ENCODE measurements at places on chromosomes 3 and 15.
A peak's percentile ranks its signal among the peaks of the same experiment; 100 is the strongest.

DNA sequence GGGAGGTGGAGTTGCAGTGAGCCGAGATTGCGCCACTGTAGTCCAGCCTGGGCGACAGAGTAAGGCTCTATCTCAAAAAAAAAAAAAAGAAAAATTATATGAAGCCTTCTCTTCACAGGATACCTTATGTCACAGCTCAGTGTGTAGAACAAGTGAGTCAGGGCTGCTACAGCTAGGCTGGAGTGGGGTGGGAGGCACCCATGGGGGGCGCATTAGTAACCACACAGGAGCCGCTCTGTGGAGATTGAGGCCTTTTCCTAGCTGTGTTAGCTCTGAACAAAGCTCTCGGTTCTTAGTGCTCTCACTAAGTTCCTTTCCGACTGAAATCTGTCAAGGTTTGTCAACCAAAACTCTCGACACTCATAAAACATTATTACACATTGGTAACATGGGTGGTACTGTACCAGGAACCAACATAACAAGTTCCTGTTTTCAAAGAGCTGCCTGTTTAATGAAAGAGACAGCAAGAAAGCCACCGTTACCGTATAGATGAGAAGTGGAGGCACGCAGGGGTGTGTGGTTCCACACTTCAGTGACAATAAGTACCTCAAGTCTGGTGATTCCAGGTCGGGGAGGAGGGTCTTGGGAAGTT lies 4.5 kb downstream of the LRRC31 start:
- no peak for DNase-seq

- DNase-seq = no peak
Observed at GRCh38 chr15:78906316-78906620, 33.6 kb downstream of the MORF4L1 start.

GRCh38 chr3:128786434-128787020 lies 60.5 kb downstream of the RAB7A start:
- no peak for DNase-seq

GRCh38 chr3:39911465-39912309 lies 102.3 kb downstream of the MYRIP start:
- peak; percentile 90 for DNase-seq

GRCh38 chr3:9878700-9879099 lies 1.4 kb downstream of the CIDEC start:
- DNase-seq = no peak

DNA sequence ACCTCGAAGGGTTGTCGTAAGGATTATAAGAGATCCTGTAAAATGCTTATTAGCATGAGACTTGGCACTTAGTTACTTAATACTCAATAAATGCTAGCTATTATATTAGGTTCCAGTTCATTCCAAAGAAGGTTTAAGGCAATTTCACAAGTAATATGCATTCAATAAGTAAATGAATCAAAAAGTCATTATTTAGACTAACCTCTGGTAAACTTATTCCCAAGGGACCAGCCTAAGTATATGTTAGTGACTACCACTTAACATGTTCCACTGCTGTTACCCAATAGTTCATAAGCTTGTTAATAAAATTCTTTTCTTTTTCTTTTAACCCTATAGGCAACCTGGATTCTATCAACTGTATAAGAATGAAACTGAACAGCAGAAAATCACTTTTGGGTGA lies 5.1 kb downstream of the PDCD10 start:
- no peak for DNase-seq

DNA sequence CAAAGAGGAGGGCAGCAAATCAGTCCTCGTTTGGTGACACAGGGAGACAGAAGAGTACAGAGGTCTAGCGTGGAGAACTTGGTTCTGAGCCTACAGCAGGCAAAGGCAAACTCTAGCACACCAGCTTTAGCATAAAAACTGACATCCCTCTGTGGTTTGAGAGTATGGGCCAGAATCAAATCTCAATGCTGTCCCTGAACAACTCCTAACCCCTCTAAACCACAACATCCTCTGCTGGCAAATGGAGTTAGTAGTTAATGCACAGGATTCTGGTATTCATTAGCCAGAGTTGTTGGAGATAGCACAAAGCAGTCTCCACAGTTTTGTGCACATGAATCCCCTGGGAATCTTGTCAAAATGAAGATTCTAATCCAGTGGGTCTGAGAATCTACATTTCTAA lies 315.8 kb downstream of the NTRK3 start:
- DNase-seq = peak; percentile 24

GRCh38 chr3:46678280-46678679 lies 15.2 kb downstream of the ALS2CL start:
- no peak for DNase-seq

- DNase-seq = no peak
Observed at GRCh38 chr3:5423076-5423475, 235.6 kb downstream of the EDEM1 start.

DNA sequence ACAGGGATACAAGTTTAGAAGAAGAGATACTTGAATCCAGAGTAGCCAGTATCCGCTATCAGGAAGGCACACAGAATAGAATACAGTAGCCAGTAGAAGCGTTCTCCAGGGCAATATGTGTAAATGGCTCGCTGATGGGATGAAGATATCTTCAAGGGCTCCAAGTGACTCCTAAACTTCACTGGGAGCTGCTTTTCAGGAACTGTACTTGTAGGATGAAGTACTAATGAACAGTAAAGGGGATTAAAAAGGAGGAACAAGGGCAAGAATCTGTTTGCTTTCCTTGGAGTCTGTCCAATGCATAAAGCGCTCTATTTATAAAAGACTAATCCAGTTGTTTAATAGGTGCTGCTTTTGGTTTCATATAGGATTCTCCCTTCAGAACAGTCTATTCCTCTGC lies 78.4 kb downstream of the THRB start:
- no peak for DNase-seq

DNA sequence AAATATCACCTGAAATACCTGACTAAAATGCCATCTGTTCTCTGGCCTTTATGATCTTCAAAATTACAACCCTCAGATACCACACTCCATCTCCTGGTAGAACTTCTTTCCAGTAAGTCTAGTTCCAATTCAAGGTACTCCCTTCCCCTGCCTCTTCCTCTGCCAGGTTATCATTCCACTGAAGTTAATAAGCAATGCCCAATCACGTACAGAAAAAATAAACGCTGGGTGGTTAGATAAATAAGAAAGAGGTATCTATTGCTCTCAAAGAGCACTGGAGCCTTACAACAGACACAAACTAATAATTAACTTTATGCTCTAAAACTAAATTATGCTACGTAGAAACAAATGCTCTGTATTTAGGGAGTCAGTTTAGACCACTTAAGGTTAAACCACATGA lies 112.5 kb downstream of the MYO9A start:
- no peak for DNase-seq

DNA sequence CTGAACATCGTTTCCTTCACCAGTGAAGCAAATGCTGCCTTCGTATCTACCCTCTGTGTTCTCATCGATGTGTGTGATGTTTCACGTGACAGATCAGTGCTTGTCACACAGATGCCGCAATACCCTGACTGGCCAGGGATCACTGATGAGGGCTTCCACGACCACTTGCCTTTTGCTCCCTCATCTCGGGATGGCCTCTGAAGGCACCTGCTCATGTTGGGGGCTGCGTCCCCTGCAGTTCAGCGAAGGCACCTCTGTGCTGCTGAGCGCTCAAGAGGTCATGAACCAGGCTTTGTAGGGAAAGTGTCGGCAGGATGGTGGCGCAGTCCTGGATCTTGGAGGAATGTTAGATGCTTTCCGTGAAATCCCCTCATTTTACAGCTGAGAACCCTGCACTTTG lies 79.2 kb upstream of the KLF13 start:
- no peak for DNase-seq

- DNase-seq = no peak
Observed at GRCh38 chr15:101349047-101349951, 54.3 kb upstream of the SNRPA1 start.

GRCh38 chr3:167783781-167784180 lies 48.3 kb downstream of the SERPINI1 start:
- DNase-seq = peak; percentile 9

DNA sequence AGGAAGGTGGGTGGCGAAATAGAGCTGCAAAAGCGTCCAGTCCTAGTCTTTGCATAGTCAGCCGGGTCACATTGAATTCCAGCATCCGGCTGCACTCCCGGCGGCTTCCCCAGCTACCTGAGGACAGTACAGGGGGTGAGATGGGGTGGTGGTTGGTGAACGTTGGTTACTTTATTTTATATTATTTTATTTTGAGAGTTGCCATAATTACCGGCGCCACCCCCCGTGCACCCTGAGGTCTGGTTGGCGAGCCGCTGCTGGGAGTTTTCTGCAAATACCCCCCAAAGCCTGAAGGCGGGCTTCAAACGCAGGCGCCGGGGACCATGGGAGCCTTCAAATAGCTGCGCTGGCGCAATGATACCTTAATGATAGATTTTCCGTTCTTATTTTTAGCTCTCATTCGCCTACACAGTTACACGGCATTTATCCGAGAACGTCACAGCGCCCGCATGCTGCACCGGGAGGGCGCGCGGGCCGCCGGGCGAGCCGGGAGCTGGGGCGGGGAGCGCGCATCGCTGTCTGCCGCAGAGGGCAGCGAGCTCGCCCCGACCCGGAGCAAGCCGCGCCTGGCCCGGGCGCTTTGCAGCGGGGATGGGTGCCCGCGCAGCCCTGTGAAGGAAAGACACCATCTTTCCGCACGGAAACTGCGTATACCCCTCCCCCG lies 756 bp upstream of the RASGRF1 start:
- DNase-seq = no peak

- no peak for DNase-seq
Observed at GRCh38 chr3:69842789-69843188, 103.5 kb downstream of the MITF start.

GRCh38 chr3:54426381-54426780 lies 304.0 kb downstream of the CACNA2D3 start:
- no peak for DNase-seq

- no peak for DNase-seq
Observed at GRCh38 chr3:177284383-177284881, 87.2 kb upstream of the TBL1XR1 start.

- DNase-seq = peak; percentile 57
Observed at GRCh38 chr3:32421991-32422859, 30.6 kb downstream of the CMTM7 start.

DNA sequence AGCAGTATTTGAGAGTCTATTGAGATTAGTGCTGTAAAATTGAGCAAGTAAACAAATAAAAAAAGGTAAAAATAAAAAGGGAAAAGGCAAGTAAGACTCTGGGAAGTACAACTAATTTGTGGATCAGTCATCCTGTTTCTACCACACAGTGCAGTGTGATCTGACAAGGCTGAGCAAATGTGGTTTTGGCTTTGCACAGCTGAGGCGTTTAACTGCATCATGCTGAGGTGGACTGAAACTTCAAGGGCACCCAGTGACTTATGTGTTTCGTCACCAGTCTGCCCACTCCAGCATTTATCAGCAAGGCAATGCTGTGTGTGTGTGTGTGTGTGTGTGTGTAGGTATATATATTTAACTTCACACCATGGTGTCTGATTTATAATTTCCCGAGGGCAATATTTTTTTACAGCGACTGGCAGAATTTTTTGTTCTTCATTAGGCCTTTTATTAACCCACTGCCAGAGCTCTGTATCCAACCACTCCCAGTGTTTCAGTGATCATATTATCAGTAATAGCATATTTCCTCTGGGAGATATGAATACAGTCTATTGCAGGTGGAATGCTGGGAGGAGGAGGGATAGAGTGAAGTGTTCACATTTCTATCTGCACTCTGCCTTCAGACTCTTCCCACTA lies 131.5 kb upstream of the SATB1 start:
- peak; percentile 4 for DNase-seq

- DNase-seq = no peak
Observed at GRCh38 chr3:10928961-10929471, 63.5 kb upstream of the SLC6A1 start.

DNA sequence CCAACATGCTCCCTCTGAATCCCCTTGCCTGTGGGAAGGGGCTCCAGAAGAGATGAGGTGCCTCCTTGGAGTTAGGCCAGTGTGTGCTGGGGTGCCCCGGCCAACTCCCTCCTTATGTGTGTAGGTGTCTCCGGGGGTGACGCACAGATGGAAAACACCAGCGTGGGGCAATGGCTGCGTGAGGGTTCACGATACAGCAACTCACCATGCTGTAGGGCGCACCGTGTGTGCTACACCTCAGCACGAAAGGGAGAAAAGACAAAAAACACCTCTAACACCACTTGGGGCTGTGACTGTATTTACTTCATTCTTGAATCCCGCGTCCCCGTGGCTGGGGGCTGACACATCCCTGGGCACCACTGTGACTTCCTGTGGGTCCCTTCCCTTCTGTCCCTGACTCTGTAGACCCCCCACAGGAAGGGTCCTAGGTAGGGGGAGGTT lies 1.6 kb upstream of the CALML4 start:
- DNase-seq = no peak

- DNase-seq = no peak
Observed at GRCh38 chr15:66269326-66270090, 16.0 kb upstream of the MEGF11 start.

DNA sequence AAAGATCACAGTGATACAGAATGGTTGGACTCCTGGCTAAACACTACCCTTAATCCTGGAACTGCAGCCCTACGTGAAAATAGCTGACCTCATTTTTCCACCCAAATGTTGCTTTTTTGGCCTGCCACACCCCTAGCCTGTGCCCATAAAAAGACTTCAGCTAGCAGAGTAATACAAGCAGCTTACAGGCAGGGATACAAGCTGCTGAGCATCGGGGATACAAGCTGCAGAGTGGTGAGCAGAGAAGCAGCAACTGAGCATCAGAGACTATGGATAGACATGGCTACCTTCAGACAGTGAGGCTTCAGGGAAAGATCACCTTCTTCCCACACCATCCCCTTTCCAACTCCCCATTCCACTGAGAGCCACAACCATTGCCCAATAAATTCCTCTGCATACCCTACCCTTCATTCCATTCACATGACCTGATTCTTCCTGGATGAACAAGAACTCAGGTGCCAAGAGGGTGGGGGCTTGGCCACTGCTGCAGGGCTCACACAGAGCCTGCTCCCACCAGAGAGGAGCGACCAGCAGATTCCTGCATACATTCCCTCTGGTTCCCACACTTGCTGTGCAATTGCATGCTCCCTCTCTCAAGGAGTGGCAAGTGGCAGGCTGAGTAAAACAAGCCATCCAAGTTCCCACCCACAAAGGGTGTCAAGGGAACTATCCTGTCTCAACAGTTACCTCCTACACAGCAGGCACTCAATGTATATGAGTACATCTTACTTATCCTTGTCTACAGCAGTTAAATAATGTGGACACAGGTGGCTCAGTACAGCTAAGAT lies 217.5 kb downstream of the ALCAM start:
- DNase-seq = no peak

GRCh38 chr3:177885063-177885462 lies 651.2 kb upstream of the KCNMB2 start:
- no peak for DNase-seq
